Smooth muscle cell of trachea (primary cell): ENCODE measurements at places on chromosomes 7 and 10. TPM values are rescaled to one million over a fixed set of nuclear protein-coding genes. Genes with fewer than 3 reads are reported as not detected.

Gene GNAI1
- 37.1 and 47.1 TPM in 2 replicates for total RNA-seq

Gene FAM24A
- not detected in 2 replicates for total RNA-seq

Gene AGAP9
- 5.2 and 5.5 TPM in 2 replicates for total RNA-seq

Gene BEND7
- 1.0 and 2.3 TPM in 2 replicates for total RNA-seq
